ENCODE measurements at places on chromosomes 1 and 21. TPM values are rescaled to one million over a fixed set of nuclear protein-coding genes. Genes with fewer than 3 reads are reported as not detected.

TCEA3 gene
- 20.4 TPM for total RNA-seq

FLG gene
- not detected for total RNA-seq

RSPH1 gene
- total RNA-seq: not detected

FNDC5 gene
- not detected for total RNA-seq

LCE1C gene
- total RNA-seq: not detected

KCNN3 gene
- total RNA-seq: not detected

USH2A gene
- not detected for total RNA-seq

LCE1D gene
- total RNA-seq: not detected

ATAD3B gene
- 35.2 TPM for total RNA-seq

COL9A2 gene
- total RNA-seq: 6.0 TPM

ITLN1 gene
- total RNA-seq: not detected

CRP gene
- not detected for total RNA-seq

OR10K2 gene
- total RNA-seq: not detected

FAM72D gene
- 11.6 TPM for total RNA-seq

- no peak for DNase-seq
- H3K27me3 ChIP-seq: no peaks in the 10 kb centered on the region
- peaks cover 3% of the 10 kb centered on the region for H3K4me1 ChIP-seq
- H3K27ac ChIP-seq: no peak overlapping the region
Measured at GRCh38 chr1:97138515-97139032, 417.0 kb downstream of the PTBP2 start.

DNA sequence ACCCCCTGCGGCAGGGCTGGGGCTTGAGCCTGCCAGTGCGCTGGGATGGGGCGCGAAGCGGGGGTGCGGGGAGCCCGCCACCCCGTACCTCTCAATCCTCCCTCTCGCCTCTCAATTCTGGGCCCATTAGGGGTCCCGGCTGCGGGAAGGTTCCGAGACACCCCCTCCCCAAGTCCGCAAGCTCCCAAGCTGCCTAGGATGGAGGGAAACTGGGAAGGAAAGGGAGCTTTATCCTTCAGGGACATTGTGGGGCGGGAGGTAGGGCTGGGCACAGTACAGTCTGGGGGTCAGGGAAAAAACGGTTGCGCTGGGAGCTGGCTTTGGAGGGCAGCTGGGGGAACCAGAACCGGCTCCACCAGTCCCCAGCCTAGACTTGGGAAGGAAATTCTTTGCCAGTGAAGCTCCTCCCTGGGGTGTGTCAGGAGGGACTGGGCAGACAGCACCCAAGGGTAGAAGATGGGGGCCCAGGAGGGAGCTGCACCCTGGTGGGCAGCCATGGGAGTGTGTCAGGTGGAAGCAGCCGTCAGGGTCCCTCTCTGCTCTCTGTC is 904 bp downstream of the GJB3 start:
- H3K4me1 ChIP-seq: peaks cover 4% of the 10 kb centered on the region
- H3K27ac ChIP-seq: no peak overlapping the region
- H3K36me3 ChIP-seq: no peaks in the 10 kb centered on the region
- no peak for DNase-seq
- H3K27me3 ChIP-seq: peaks cover 38% of the 10 kb centered on the region
- peak overlapping the region; percentile 18 for H3K4me3 ChIP-seq

DNA sequence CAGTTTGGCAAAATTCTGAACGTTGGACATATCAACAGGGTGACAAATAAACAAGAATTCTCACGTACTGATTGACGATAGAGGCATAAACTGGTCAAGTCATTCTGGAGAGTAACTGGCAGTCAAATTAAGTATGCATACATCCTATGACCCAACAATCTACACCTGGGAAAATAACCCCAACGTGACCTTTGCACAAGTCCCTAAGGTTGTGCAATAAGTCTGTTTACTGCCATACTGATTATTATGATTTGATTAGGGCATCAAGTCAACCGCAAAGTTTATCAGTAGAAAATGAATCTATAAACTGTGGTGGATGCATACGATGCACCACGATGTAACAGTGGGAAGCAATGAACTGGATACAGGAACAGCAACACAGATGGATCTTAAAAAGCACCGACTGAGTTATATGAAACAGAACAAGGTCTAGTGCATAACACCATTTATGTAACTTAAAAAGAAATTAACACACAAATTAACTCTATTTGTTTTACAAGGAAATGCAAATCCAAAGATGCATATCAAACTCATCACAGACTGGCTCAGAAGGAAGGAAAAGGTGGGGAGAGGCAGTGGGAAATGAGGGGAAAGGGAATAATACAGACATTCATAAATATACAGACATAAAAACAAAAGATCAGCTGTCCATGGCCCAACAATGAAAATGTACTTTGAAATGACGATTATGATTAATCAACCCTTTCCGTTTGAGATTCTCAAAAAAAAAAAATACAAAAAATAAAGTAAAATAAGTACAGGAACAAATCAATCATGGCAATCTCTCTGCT is 41.0 kb upstream of the SEC16B start:
- no peak for DNase-seq
- no peaks in the 10 kb centered on the region for H3K4me1 ChIP-seq
- no peak overlapping the region for H3K4me3 ChIP-seq
- H3K27ac ChIP-seq: no peak overlapping the region

GRCh38 chr21:43355925-43356289 is 71.0 kb downstream of the SIK1 start:
- H3K27me3 ChIP-seq: no peaks in the 10 kb centered on the region
- H3K4me3 ChIP-seq: no peak overlapping the region
- H3K36me3 ChIP-seq: peaks cover 7% of the 10 kb centered on the region
- no peak for DNase-seq
- H3K27ac ChIP-seq: no peak overlapping the region

GRCh38 chr1:114286179-114286578 is 132.5 kb upstream of the SYT6 start:
- H3K4me1 ChIP-seq: no peaks in the 10 kb centered on the region
- no peaks in the 10 kb centered on the region for H3K36me3 ChIP-seq
- DNase-seq: no peak
- H3K27ac ChIP-seq: no peak overlapping the region

DNA sequence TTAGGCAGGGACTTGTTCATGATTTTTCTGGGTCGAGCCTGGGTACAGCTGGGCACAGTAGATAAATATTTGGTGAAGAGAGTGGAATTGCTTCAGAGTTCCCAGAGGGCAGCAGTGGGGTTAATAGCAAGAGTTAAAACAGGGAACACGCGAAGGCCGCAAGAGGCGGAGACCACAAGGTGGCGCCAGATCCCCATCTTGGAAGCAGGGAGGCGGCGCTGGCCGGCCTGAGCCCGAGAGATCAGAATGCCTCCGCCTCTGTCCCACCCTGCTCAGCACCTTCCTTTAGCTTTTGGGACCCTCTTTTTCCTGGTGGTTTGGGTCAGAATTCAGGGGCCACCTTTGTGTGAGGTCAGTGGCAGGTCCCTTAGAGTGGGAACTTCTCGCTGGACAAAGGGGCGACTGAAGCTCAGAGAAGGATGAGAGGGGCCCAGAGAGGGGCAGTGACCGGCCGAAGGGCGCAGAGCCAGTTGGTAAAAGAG is 6.5 kb upstream of the PADI2 start:
- no peaks in the 10 kb centered on the region for H3K36me3 ChIP-seq
- H3K4me3 ChIP-seq: no peak overlapping the region
- peaks cover 4% of the 10 kb centered on the region for H3K4me1 ChIP-seq
- peak; percentile 90 for DNase-seq
- peaks cover 24% of the 10 kb centered on the region for H3K27me3 ChIP-seq

DNA sequence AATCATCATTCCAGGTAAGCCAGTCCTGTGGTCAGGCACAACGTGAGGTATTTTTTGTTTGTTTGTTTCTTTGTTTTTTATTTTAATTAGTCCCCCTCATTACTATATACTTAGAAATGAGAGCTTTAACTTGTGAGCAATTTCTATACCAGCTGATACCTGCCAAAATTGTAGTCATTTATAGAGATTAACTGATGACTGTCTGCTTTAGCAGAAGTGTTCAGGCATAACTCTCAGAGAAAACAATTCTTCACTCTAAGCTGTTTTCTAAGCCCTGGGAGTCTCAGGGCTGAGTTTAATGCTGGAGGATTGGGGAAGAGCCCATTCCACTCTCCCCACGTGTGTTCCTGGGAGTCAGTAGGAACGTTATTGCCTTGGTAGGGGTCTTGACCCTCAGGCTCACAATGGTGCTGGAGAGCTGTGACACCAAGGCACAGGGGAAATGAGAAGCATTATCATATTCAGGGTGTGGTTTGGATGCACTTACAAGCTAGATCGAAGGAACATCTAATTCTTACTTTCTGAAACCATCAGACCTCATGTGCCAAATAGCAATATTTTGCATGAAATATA is 168.2 kb downstream of the CLIC6 start:
- peaks cover 19% of the 10 kb centered on the region for H3K4me1 ChIP-seq
- H3K27ac ChIP-seq: no peak overlapping the region
- no peak overlapping the region for H3K4me3 ChIP-seq
- peaks cover 10% of the 10 kb centered on the region for H3K36me3 ChIP-seq
- no peaks in the 10 kb centered on the region for H3K27me3 ChIP-seq

- H3K27me3 ChIP-seq: peaks cover 17% of the 10 kb centered on the region
- peaks cover 8% of the 10 kb centered on the region for H3K4me1 ChIP-seq
- H3K27ac ChIP-seq: no peak overlapping the region
- no peak for DNase-seq
- no peaks in the 10 kb centered on the region for H3K36me3 ChIP-seq
Measured at GRCh38 chr1:94723894-94724293, 96.3 kb upstream of the SLC44A3 start.

- H3K27ac ChIP-seq: no peak overlapping the region
- DNase-seq: no peak
- peaks cover 14% of the 10 kb centered on the region for H3K27me3 ChIP-seq
- no peak overlapping the region for H3K4me3 ChIP-seq
- H3K4me1 ChIP-seq: peaks cover 4% of the 10 kb centered on the region
- no peaks in the 10 kb centered on the region for H3K36me3 ChIP-seq
Measured at GRCh38 chr1:199724049-199724448, 303.5 kb upstream of the NR5A2 start.

- no peak overlapping the region for H3K27ac ChIP-seq
- H3K36me3 ChIP-seq: no peaks in the 10 kb centered on the region
Measured at GRCh38 chr1:7847599-7847998, 5.3 kb downstream of the UTS2 start.

GRCh38 chr1:14780271-14780670 is 181.8 kb downstream of the KAZN start:
- H3K27me3 ChIP-seq: no peaks in the 10 kb centered on the region
- H3K4me1 ChIP-seq: peaks cover 9% of the 10 kb centered on the region
- H3K4me3 ChIP-seq: no peak overlapping the region
- H3K27ac ChIP-seq: no peak overlapping the region
- DNase-seq: no peak

DNA sequence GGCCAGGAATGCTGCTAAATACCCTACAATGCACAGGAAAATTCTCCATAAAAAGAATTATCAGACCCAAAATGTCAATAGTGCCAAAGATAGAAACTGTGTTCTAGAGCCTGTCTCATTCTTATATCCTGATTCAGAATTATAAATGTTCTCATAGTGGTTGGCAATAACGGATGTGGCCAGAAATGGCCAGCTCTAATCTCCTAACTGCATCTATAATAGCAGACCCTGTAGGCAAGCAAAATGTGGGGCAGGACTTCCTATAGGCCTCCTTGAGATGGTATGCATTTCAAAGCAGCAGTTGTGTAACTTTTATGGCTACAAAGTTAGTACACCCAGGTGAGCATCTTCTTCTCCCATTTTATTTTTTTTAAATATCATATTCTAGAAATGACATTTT is 95.9 kb upstream of the SGIP1 start:
- H3K4me3 ChIP-seq: no peak overlapping the region
- peaks cover 3% of the 10 kb centered on the region for H3K36me3 ChIP-seq
- no peaks in the 10 kb centered on the region for H3K27me3 ChIP-seq
- H3K4me1 ChIP-seq: peaks cover 32% of the 10 kb centered on the region

DNA sequence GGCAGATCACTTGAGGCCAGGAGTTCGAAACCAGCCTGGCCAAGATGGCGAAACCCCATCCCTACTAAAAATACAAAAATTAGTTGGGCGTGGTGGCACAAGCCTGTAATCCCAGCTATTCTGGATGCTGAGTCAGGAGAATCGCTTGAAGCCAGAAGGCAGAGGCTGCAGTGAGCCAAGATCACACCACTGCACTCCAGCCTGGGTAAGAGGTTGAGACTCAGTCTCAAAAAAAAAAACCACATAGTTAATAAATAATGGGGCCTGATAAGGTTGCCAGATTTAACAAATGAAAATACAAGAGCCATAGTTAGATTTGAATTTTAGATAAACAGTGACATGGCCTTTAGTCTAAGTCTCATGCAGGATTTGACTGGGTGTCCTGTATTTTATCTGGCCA is 175.7 kb downstream of the ZZZ3 start:
- no peak overlapping the region for H3K4me3 ChIP-seq
- no peak for DNase-seq
- H3K27me3 ChIP-seq: no peaks in the 10 kb centered on the region

DNA sequence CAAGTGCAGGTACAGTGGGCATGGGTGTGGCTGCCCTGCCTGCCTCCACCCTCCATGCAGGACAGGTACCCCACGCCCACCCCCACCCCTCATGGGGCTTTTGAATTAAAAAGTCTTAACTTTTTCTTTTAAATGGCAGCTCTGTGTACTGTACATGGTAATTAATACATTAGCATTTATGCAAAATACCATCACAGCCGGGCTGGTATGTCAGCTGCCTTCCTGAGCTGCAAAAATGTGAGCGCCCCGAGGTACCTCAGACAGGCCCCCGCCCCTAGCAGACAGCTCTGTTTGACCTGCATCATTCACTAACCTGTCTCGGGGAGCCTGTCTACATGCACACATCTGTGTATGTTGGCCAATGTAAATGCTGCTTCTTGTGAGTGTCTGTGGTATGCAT is 42.2 kb upstream of the POU3F1 start:
- H3K27ac ChIP-seq: no peak overlapping the region
- no peaks in the 10 kb centered on the region for H3K36me3 ChIP-seq
- peaks cover 3% of the 10 kb centered on the region for H3K4me1 ChIP-seq
- DNase-seq: no peak
- H3K4me3 ChIP-seq: no peak overlapping the region

GRCh38 chr1:159282118-159282517 is 20.0 kb upstream of the FCER1A start:
- no peaks in the 10 kb centered on the region for H3K4me1 ChIP-seq
- H3K4me3 ChIP-seq: no peak overlapping the region
- H3K36me3 ChIP-seq: no peaks in the 10 kb centered on the region
- H3K27ac ChIP-seq: no peak overlapping the region
- DNase-seq: no peak

DNA sequence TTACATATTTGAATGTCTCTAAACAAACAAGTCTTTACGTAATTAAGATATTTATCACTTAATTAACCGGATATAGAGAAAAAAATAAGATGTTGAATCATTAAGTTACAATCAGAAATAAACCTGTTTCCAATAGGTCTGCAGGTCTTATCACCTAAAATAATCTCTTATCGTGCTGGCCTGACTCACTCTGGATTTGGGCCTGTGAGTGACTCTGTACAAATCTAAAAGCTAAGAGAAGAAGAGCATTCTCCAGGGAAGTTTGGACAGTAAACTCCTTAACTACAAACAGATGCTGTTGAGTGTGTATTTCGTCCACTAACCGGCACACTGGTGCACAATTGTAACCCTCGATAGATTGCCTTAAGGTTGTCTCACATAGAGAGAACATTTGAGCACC is 25.3 kb downstream of the CEP104 start:
- H3K4me3 ChIP-seq: no peak overlapping the region
- H3K27ac ChIP-seq: no peak overlapping the region
- no peaks in the 10 kb centered on the region for H3K4me1 ChIP-seq
- no peaks in the 10 kb centered on the region for H3K27me3 ChIP-seq
